ENCODE measurements at places on chromosomes 7 and 10.
A peak's percentile ranks its signal among the peaks of the same experiment; 100 is the strongest.

GRCh38 chr10:92290076-92290836 lies 622 bp downstream of the CPEB3 start:
- peak; percentile 32 for DNase-seq

DNA sequence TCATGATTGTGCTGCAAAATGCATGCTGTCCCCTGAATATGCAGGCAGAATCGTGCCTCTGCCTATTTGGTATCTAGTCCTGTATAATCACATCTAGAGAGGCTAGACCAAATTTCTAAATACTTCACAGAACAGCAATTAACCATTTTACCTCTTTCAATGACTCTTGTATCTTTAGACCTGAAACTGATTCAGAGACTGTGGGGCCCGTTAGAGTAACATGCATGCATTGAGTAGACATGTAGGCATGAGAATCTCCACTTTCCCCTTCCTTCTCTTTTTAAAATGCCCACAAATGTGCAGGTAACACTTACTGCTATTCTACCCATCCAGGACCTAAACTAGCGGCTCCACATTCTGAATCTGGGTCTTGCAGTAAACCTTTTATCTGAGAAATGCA lies 8.8 kb downstream of the ZNF92 start:
- no peak for DNase-seq

- DNase-seq: no peak
These were observed 26.4 kb downstream of the YAE1 start for GRCh38 chr7:39592586-39592985.

DNA sequence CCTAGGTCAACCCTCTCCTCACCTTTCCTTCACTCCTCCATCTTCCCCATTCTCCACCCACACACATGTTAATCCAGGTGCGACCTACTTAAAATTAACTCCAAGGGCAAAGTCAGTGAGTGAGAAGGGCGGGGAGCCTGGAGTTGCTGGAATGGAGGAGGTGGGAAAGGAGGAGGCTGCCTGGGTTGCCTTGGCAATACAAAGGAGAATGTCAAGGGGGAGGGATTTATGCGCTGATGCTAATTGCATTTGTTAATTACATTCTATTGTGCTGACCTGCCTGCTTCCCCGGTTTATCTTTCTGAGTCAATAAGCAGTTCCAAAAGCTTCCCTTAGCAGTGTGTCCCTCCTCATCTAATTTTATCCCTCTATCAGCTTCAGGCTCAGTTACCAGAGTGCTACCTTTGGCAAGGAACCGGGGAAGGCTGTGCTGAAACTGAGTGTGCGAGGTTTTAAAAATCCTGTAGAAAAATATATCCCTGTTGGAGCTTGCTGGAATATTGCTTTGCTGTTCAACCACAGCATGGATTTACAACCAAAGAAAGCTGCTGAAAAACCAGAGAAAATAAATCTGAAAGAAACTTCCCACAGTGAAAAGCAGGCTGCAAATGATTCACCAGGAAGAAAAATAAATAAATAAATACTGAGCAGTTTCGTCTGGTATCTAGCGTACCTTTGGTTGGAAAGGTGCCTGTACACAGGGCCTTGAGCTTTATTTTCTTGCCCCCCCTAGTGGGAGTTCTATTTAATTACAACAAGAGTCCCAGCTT lies 113.2 kb upstream of the DGKB start:
- DNase-seq: peak; percentile 87

GRCh38 chr7:121302214-121302745 lies 26.5 kb upstream of the WNT16 start:
- DNase-seq: no peak

DNA sequence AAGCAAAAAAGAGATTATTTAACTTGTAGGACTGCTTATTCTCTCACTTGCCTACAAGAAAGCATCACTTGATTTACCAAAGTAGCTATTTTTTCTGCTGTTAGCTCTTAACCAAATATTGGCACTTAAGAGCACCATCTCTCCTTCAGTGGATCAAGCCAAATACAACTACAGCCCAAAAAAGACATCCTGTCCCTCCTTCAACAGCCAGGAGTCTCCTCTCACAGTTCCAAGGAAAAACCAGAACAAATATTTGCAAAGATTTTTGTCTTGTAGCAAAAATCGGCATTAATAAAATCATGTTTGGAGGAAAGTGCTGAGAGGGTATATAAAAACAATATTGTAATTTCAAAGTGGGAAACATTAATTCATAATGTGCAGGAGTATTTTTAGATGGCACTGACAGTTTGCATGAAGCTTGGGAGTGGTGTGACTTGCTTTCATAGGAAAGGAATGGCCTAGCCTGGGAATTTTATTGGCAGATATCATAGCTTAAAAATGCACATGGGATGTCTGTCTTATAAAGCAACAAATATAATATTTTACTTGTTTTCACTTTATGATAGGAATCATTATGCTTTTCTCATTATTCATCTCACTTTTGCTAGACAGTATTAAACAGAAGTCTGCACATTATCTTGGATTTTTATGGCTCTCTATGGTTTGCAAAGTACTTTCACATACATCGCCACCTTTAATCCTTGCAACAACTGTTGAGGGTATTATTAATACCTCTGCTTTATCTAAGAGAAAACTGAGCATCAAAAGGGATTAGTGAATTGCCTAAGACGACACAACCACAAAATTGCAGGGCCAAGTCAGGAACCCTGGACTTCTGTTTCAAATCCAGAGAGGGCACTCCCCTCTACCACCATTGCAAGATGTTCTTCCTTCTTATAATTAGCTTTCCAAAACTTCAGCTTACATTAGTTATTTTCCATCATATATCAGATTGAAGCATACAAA lies 103.5 kb downstream of the AGMO start:
- no peak for DNase-seq

DNA sequence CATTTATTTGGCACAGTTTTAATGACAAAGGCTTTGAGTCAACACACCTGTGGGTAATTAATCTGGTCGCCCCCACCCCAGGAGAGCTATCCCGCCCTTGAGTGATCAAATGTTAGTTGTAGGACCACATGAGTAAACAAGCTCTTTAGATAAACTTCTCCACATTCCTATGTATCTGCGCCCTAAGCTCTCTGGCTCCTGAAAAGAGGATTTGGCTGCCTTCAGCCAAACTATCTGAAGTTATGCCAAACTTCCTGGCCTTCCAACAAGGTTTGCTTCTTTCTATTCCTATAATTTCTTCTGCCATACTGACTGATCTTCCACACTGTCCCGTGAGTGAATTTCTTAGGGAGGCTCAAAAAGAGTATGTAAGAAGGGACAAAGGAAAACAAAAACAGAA lies 134.2 kb downstream of the RALA start:
- no peak for DNase-seq

DNA sequence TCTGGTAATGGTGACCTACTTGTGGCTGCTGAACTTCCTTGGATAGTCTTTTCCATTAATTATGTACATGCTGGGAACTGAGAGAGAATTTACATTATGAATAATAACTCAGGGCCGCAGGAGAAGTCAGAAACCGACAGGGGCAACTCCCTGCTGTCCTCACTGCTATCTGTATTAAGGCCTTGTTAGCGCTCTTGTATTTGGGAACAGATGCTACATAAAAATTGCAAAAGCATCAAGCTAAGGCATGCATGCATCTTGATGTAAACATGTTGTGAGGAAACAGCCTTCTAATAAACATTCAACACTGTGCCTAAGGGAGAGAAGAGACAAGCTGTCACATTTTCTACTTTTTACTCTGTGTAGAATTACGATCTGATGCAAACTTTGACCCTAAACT lies 158.4 kb downstream of the PARD3 start:
- DNase-seq: no peak

DNA sequence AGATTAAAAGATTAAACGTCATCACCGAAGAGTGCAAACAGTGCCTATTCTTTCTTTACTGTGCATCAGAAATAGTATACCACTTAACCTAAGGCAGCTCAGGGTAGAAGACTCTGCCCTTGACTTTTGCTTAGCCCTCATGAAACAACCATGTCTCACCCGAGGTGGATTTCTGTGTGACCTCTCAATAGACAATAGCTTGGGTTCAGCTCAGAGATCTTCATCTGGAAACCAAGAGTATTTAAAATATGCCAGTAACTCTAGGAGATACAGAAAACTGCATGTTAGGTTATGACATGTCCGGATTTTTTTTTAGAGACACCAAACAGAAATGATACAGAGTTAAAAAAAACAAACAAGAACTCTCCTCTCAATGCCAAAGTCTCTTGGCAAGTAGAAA lies 75.8 kb downstream of the JAZF1 start:
- DNase-seq: no peak

- no peak for DNase-seq
These were observed 41.4 kb upstream of the PITRM1 start for GRCh38 chr10:3213758-3214515.

DNA sequence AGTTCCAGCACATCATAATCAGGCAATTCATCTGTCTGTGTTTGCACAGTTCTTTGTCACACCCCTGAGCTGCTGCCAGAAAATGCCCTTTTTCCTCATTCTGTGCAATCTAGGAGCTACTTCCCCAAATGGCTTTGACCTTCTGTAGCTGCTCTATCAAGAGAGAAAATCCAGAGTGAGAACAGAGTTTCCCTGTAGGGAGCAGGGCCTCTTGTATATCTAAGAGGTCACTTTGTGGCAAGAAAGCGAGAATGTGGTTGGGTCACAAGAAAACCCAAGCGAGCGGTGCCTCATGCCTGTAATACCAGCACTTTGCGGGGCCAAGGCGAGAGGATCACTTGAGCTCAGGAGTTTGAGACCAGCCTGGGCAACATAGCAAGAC lies 24.3 kb downstream of the SLC29A3 start:
- DNase-seq: no peak
